ENCODE measurements at places on chromosomes 13 and 19. TPM values are rescaled to one million over a fixed set of nuclear protein-coding genes. Genes with fewer than 3 reads are reported as not detected.

Gene ZNF90
- 0.84 TPM for total RNA-seq

Gene GTF3A
- 146 TPM for total RNA-seq

Gene SGCG
- total RNA-seq: not detected

Gene MIER2
- 29.0 TPM for total RNA-seq

Gene SIAH3
- total RNA-seq: under 0.01 TPM

Gene ADGRE3
- not detected for total RNA-seq

Gene ZNF345
- 4.0 TPM for total RNA-seq

Gene OXGR1
- not detected for total RNA-seq

Gene CYP2A6
- not detected for total RNA-seq

Gene TMPRSS9
- under 0.01 TPM for total RNA-seq

Gene CYP2F1
- total RNA-seq: not detected

Gene MEX3D
- 121 TPM for total RNA-seq

Gene CEACAM3
- total RNA-seq: not detected

Gene CBY2
- not detected for total RNA-seq

Gene PSG2
- total RNA-seq: not detected

Gene CPB2
- not detected for total RNA-seq

Gene CEACAM20
- not detected for total RNA-seq

Gene GRIK5
- total RNA-seq: 0.05 TPM

Gene IGSF23
- not detected for total RNA-seq

Gene MBD3L3
- not detected for total RNA-seq

Gene CATSPERD
- total RNA-seq: not detected

Gene SH2D3A
- 6.0 TPM for total RNA-seq

Gene CACNG7
- not detected for total RNA-seq

Gene SIGLEC5
- not detected for total RNA-seq

Gene KLK12
- total RNA-seq: not detected

Gene ZFR2
- 0.17 TPM for total RNA-seq

Gene DIRAS1
- total RNA-seq: 0.23 TPM

Gene CDC34
- 111 TPM for total RNA-seq

Gene MEIOSIN
- total RNA-seq: not detected

Measured in dermis blood vessel endothelial cell (primary cell).